ENCODE measurements at places on chromosomes 4 and X.

DNA sequence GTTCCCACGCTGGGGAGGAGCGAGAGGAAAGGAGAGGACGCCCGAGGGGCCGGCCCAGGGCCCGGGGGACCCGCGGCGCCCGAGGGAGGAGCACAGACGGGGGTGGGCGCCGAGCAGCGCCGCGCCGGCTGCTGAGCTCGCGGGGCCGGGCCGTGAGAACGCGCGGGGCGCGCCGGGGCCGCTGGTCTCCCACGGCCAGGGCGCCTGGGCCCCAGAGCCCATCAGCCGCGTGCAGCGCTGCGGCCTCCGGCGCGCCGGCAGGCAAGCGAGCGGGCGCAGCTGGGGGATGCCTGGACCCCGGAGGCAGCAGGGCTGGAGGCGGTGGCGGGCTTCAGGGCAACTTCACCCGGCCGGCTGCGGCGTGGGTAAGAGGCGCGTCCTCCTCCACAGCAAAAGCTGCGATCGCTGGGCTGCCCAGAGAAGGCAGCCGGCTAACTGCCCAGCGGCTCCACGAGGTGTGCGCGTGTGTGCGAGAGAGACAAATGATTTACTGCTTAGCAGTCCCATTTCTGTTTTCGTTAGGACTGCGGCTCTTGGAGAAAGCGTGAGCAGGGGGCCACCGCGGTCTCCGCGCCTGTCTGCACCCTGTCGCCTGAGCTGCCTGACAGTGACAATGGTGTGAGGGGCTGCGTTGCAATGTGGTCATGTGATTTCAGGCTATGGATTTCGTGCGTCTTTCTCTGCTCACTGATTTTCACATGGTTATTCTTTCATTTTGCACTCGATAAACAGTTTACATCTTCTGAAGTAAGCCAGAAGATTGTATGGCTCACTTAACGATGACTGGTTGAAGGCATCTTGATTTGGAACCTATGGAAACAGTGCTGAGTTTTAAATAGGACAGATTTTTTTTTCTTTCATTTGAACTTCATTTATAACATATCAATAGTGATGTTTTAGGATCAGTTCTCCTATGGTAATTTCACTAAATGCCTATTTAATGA is 1.2 kb downstream of the GUCY1A1 start:
- DNase-seq, result peak; percentile 40

DNA sequence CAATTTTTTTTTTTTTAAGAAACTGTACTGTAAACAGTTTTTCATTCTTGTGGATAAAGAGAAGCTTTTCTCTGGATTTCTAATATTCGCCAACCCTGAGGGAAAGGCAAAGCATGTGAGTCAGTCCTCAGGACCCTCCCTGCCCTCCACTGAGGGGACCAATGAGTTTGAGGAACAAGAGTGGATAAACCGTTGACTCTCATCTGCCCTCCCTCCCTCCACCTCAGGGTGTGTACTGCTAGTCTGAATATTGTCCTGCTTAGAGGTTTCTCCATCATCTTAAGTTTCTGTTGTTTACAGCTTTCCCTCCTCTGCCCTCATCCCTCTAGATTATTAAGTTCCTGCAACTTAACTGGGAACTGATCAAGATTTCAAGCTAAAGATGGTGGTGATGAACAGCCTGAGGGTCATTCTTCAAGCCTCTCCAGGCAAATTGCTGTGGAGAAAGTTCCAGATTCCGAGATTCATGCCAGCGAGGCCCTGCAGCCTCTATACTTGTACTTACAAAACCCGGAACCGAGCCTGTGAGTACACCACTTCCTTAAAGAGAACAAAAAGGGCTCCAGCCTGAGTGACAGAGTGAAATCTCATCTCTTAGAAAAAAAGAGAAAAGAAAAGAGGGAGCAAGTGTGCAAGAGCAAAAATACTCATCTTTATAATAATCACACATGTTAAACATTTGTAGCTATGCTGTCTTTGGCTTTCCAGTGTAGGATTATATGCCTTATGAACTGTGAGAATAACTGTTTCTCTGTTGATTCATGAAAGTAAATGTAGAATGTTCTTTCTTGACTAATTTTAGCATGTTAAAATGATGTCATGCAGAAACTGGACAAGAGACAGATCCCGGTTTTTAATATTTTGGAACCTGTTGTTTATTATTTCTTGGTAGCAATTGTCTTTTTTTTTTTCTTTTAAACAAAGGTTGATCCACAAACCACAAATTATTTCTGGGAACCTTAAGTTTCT is 11.9 kb downstream of the CA5B start:
- peak; percentile 2 for DNase-seq

DNA sequence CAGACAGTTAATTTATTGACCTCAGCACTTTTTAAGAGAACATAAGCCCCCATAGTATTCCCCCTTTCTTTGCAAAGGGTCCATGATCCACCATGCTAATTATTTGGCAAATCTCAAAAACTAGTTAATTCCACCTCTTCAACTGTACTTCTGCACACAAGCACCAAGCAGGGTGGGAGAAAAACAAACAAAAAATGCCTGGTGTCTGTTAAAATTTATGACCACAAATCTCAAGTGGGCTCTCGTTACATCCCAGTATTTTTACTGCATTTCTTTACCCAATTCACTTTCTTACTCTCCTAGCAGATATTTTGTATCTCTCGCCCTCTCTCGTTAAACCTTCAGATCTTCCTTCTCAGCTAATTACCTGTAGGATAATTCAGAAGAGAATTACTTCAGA is 6.1 kb downstream of the ARSJ start:
- no peak for DNase-seq

GRCh38 chr4:115484479-115484878 is 371.1 kb upstream of the NDST4 start:
- no peak for DNase-seq

- no peak for DNase-seq
Observed at GRCh38 chrX:150615356-150615755, 46.9 kb downstream of the MTM1 start.

GRCh38 chrX:119266364-119266995 is 30.4 kb downstream of the PGRMC1 start:
- peak; percentile 15 for DNase-seq

Measured in epithelial cell of esophagus (primary cell).